ENCODE measurements at places on chromosomes 12 and 14. TPM values are rescaled to one million over a fixed set of nuclear protein-coding genes. Genes with fewer than 3 reads are reported as not detected.

Gene RTN1
- 0.18 TPM for total RNA-seq

Gene PTPRB
- 4.5 TPM for total RNA-seq

Gene FGF6
- total RNA-seq = not detected

Gene KRT2
- not detected for total RNA-seq

Gene SMOC1
- total RNA-seq = not detected

All from SJSA1 (cell line).